ENCODE measurements at places on chromosomes 7 and 10.
A peak's percentile ranks its signal among the peaks of the same experiment; 100 is the strongest.

DNA sequence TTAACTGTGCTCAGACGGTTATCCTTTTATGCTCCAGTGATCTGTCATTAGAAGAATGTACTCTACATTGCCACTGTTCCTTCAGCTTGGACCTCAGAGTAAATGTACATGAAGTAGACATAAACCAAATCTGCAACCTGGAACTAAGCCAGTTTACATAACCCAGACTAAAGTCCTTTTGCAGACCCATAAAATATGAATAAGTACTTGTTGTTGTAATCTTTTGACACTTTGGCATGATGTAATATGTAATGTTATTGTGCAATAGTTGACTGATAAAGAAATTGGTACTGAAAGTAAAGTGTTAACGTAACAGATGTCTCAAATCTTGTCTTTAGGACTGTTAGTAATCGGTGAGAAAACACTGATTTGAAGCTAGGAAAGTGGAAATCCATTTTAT lies 115.8 kb upstream of the SORCS1 start:
- no peak for DNase-seq

DNA sequence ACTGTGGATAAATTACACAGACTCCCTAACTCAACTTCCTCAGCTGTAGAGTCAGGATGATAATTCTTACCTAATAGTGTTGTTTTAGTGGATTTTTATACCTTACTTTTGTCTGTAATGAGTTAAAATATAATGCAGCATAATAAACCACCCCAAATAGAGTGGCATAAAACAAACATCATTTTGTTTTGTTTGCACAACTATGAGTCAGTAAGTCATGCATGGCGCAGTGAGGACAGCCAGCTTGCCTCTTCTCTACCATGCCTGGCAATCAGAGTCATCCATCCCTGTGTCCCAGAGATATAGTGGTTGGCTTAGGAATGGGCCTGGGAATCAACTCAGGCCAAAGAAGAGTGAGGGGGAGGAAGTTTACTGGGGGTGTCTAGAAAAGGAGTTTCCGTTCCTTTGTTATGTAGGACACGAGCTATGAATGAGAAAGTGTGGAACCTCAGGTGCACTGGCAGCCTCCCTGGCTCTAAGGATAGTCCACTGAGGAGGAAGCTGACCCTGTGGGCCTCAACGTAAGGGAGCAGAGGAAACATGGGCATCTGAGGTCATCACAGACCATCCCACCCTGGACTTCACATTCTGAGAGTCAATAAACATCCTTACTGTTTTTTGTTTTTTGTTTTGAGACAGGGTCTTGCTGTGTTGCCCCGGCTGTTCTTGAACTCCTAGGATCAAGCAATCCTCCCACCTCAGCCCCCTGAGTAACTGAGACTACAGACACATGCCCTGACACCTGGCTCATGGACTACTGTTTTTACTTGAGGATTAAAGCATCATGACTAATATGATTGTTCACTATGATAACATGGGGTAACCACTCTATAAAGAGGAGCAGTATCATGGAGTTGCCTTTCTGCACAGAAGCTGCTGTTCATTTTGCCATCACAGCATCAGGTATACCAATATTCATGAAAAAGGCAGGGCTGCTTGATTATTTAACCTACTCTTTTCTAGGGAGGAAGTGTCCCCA lies 21.0 kb upstream of the GRB10 start:
- DNase-seq, result no peak

- no peak for DNase-seq
Observed at GRCh38 chr10:9878383-9878782, 1139.3 kb upstream of the CELF2 start.

GRCh38 chr10:107442035-107442505 lies 277.6 kb upstream of the SORCS1 start:
- peak; percentile 16 for DNase-seq

GRCh38 chr10:69715899-69716606 lies 85.7 kb upstream of the COL13A1 start:
- no peak for DNase-seq

GRCh38 chr10:11576092-11576809 lies 35.2 kb downstream of the USP6NL start:
- no peak for DNase-seq

GRCh38 chr7:105851064-105851463 lies 25.3 kb downstream of the ATXN7L1 start:
- DNase-seq, result no peak

DNA sequence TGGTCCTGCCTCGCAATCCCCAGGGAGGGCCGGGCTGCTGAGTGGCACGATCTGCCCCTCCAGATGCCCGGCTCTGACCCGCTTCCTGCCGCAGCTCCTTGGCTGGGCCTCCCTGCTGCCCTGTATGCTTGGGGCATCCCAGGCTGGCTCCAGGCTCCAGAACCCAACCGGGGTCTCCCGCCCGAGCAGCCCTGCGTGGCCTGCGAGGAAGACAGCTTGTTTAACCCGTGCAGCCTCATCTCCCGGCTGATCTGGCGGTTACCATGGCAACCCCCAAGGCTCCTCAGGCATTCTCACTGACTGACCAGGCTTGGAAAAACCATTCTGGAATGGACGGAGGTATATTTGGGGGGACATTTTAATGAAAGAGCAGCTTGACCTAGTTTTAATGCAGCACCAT lies 232.4 kb upstream of the MYO3A start:
- DNase-seq, result no peak

- DNase-seq, result peak; percentile 84
Observed at GRCh38 chr10:30812018-30812851, 182.7 kb upstream of the LYZL2 start.

- DNase-seq, result no peak
Observed at GRCh38 chr7:73593207-73594045, 15.0 kb upstream of the TBL2 start.

GRCh38 chr7:35854311-35854710 lies 53.5 kb downstream of the SEPTIN7 start:
- DNase-seq, result no peak

- DNase-seq, result no peak
Observed at GRCh38 chr7:157292770-157293412, 43.9 kb upstream of the DNAJB6 start.

DNA sequence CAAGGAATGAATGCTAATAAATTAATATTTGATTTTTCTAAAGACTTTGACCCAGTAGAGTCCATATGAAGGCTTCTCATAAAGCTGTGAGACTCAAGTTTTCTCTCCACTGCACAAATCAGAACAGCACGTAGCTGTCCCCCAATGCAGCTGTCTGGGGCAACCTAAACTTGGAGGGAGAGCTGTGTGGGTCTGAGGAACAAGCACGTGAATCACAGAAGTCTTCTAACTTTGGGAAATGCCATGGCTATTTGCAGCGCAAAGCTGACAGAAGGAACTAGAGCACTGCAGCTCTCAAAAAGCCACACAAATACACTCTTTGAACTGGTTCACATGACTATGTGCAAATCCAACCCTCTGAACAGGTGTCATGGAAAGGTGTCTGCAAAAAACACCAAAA lies 47.9 kb downstream of the COL1A2 start:
- no peak for DNase-seq

DNA sequence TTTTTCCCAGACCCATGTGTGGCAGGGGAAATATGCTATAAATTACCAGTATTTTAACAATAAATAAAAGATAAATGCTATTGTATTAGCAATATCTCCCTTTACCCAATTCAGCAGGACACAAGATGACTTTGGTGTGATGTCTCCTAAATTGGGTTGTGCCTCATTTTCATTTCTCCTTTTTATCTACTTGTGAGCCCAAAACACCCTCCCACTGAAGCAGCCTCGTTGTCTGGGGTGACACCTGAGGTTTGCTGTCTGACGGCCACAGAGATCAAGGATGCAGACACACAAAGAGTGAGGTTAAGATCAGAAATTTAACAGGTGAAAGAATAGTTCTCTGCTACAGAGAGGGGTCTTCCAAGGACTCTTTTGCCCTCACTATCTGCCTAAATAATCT lies 27.1 kb upstream of the CC2D2B start:
- DNase-seq, result no peak

GRCh38 chr7:29277436-29278215 lies 83.1 kb downstream of the CHN2 start:
- DNase-seq, result no peak

- no peak for DNase-seq
Observed at GRCh38 chr10:89076120-89076519, 85.5 kb downstream of the FAS start.

DNA sequence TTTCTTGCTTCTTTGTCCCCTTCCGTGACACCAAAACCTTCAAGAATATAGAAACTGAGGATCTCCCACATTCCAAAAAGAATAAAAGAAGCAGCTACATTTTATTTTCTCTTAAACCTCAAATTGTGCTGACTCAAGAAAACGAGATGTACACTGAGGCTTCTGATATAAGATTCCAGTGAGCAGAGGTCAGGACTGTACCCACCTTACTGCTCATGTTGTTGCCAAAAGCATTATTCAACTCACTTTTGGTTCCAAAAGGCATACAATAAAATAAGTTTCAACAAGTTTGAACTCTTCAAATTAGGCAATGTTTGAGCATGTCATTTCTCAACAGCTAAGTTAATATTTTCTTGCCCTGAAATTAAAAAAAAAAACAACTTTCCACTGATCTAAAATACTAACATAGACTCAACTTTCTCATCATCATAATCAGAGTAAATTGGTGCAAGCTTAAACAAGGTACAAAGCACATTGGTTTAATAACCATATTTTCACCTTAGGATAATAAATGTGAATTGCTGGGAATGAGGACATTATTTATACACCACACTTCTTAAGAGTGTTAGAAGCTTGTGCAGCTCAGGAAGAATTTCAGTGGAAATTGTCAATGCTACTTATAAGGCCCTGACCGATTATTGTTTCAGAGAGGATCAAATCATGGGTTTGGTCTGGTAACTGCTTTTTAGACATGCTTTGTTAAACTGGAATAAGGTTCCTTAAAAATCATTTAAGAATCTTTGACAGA lies 629.0 kb upstream of the IGFBP3 start:
- no peak for DNase-seq

- DNase-seq, result no peak
Observed at GRCh38 chr10:78838141-78838657, 230.6 kb upstream of the ZMIZ1 start.

DNA sequence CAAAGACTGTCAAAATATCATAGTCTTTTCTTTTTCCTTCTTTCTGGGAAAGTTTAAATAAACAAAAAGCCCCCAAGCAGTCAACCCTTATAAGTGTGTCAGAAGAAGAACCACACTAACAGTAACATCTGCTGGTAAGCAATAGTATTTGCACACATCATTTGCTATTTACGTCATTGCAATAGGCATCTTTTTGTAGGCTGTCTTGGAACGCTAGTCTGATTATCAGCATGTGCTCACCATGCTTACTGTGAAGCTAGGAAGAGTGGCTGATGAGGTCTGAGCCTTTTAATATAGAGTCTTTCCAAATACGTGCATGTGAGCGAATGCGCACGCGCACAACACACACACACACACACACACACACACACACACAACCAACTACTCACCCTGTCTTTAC lies 599.0 kb upstream of the TPK1 start:
- no peak for DNase-seq

DNA sequence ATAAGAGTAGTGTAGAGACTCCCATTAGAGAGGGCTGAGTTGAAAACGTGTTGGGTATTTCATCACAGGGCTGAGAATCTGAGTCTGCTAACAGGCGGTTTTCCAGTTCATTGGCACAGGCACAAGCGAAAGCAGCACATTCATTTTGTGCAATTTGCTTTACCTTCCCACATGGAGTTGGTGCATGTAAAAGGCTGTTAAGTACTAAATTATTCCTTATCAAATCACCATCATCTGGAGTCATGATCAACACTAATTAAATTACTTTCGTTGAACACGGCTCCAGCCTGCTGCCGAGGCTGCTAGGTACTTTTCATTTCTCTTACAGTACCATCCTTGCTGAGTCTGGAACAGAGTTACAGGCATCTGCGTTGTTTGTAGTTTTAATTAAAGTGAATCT lies 43.8 kb downstream of the ETV1 start:
- DNase-seq, result no peak

GRCh38 chr7:88254721-88255424 lies 35.0 kb upstream of the SRI start:
- DNase-seq, result peak; percentile 72

GRCh38 chr7:5452470-5452899 lies 28.9 kb upstream of the TNRC18 start:
- DNase-seq, result no peak

DNA sequence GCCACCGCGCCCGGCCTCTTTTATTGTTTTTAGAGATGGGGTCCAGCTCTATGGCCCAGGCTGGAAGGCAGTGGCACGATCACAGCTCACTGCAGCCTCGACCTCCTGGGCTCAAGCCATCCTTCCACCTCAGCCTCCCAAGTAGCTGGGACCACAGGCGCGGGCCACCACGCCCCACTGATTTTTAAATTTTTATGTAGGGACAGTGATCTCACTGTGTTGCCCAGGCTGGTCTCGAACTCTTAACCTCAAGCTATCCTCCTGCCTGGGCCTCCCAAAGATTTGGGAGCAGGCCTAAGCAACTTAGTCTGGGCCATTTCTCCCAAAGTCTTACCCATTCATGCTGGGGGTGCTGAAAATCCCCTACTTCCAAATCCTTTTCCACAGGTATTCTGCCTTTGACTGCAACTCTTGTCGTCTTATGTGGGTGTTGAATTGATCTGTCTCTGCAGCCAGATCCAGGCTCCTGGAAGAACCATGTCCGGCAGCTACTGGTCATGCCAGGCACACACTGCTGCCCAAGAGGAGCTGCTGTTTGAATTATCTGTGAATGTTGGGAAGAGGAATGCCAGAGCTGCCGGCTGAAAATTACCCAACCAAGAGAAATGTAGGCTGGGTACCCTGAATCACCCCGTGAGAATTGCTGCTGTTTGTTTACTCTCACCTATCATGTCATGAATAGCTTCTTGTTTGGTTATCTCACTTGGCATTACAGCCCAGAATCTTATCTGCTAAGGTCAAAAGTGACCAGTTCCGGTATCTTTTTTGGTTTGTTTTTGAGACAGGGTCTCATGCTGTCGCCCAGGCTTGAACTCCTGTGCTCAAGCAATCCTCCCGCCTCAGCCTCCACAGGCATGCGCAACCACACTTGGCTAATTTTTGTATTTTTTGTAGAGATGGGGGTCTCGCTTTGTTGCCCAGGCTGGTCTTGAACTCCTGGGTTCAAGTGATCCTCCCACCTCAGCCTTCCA lies 1.1 kb downstream of the ZDHHC4 start:
- no peak for DNase-seq

DNA sequence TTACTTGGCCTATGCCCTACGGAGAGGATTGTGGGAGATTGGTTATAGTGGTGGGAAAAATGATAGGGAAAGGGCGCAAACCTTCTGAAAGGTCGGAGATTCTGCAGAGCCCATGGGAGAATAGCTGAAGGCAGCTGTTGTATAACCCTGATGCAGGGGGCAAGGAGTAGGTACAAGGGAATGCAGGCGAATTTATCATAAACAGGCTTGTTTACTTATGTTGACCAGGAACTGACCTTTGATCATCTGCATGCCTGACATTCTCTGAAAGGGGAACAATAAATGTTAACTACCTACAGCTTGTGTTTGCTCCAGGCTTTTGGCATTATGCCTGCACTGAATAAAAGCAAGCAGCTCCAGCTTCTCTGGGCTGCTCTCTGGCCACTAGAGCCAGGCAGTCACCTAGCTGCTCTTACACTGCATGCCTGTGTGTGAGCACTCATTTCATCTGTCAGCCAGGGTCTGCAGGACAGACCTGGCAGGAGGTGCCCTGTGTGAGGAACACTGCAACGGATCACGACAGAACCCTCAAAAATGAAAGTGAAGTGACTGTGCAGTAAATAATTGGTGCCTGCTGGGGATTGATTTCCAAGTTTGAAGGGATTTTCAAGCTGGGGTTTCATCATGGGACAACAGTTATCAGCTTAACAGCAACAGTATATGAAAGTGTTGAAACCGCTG lies 31.1 kb upstream of the ABCA13 start:
- peak; percentile 56 for DNase-seq

All from EL (cell line).